ENCODE measurements at places on chromosomes 5 and 9.

GRCh38 chr5:175696139-175696854 is 38.4 kb downstream of the HRH2 start:
- DNase-seq, result no peak

DNA sequence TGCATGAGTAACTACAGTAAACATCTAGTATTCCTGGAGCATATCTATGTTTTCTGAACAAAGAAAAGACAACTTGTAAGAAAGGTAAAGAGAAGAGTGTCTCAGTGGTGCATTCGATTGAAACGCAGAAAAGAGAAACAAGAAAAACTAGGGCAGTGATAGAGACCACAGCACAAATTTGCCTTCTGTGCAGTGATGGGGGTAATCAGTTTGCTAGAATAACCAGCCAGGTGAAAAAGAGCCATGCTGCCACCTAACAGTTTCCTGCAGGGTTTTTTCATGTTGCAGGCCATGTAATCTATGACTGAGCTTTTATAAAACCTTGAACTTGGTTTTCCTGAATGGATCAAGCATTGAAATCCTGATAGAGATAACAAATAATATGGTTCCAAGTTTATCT is 198.4 kb upstream of the MEF2C start:
- no peak for DNase-seq

GRCh38 chr9:131755541-131756198 is 15.8 kb upstream of the RAPGEF1 start:
- DNase-seq, result peak; percentile 57

- no peak for DNase-seq
These were observed 38.8 kb downstream of the LPCAT1 start for GRCh38 chr5:1484730-1485578.

DNA sequence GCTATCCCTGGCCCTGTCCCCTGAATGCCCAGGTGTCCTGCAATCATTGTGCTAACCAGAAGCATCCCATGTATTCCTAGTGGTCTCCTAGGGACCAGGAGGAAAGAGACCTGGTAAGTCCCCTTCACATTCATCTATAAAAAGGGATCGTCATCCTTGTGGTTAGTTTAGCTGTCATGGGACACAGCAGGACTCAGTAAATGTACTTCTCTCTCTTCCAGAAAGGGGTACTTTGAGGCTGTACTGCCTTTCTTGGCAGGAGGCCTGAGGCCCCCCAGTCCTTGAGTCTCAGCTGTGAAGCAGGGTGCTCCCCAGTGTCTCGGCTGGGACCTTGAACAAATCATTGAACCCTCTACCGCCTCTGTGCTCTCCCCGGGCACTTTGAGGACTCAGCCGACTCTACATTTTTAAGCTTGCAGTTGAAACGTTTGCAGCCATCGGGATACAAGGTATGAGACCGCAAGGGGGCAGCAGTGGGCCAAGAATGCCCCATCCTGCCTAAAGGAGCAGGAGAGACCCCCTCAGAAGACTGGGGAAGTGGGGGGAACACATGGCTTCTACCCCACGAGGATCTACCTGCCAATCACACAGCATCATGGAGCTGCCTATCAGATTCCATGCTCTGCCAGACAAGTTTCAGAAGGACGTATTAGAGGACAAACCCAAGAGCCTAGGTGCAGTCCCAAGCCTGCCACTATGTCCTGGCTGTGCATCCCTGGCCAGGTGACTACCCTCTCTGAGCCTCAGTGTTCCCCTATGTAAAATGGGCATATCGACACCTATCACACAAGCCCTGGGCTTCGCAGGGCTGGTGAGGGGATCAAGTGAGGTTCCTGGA is 2.4 kb upstream of the PHYKPL start:
- DNase-seq, result no peak

DNA sequence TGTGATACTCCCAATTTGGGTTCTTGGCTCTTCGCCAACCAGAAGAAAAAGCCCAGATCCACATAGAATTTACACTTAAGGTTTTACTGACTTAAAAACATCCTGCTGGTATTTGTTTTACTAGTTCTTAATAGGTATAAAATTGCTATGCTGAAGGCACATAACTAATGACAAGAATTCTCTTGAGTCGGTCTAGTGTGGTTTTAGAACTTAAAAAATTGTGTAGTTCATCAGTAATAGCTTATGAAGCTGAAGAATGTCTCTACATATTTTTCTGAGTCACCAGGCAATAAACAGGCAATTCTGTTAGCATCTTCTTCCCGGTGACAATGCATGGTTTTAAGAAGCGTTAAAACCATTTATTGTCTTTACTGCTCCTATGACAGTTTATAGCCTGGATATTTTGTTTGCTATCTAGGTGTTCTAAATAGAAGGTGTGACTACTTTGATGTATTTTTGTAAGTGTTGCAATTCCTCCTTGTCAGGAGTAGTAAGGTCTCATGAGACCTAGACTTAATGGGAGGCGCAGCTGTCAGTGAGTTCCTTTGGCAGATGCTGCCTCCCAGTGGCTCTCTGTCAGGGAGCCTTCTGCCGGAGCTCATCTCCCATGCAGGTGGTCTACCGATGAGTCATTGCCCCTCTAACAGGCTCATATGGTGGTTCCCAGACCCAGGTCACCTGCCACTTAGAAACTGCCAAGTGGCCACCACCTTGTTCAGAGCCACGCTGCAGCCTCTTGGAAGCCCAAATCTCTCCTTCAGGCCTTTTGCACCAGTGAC is 173.8 kb downstream of the MAST4 start:
- DNase-seq, result no peak

- no peak for DNase-seq
These were observed 184.0 kb downstream of the CNTLN start for GRCh38 chr9:17318821-17319320.

- no peak for DNase-seq
These were observed 11.6 kb downstream of the COL27A1 start for GRCh38 chr9:114166614-114167572.

DNA sequence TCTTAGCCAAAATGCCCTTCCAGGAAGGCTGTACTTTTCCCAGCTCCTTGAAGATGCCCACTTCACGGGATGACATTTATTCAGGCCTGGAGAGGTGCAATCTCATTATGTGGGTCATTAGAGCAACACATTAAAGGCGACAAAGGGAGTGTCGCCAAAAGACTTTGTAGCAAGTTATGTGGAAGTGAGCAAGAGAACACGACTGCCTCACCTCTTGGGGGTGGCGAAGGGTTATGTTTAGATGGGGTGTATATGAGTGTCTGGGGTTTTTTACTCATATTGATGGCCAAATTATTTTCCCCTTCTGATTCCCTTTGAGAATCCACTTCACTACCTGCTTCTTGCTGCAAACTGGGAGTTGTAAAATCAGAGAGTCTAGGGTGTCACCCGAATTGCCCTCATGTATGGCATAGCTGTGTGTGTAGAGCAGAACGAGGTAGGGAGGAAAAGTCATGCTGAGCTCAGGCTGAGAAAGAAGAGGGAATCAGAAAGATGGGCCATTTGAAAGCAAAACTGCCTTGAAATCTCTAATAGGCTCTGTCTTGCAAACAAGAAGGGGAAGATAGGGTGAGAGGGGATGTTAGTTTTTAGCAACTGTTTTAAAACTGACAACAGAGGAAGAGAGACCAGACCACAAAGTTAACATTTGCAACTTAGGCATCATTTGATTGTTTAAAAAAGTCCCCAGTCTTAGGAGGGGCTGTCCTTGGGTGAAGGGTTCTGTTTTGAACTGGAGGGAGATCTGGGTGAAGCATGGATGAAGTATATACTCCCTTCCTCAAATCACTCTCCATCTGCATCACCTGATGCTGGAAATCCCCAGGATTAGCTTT is 97.1 kb upstream of the IL12B start:
- no peak for DNase-seq

DNA sequence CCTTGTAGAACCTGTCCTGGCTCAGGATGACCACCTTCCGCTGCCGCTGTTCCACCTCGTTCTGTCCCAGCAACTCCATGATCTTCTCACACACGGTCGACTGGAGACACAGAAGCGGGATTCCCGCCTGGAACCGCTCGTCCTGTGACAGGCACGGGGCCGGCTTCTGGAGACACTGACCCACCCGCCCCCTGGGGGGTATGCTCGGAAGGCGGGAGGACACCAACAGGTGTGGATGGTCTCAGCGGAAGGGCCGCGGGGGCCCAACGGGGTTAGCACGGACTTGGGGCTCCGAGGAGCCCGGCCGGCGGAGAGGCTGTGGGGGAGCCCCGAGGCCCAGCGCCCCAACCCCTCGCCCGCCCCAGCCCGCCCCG is 530 bp downstream of the UCK1 start:
- DNase-seq, result no peak

DNA sequence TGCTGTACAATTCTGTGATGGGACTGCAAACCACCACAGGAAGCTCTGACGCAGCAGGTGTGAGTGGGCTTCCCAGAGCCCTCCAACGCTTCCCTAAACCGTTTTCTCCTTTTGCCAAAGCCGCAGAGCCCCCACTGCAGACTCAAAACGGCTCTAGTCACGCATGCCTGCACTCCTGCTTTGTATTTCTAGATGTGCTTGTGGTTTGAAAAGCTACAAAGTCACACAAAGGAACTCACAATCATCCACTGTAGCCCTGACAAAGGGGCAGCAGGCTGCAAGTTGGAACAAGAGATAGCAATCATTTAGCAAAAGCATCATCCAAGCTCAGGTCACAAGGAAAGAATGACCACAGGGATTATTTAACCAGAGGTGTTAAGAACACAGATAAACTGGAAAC is 79.3 kb downstream of the PTPN3 start:
- DNase-seq, result no peak

- DNase-seq, result no peak
These were observed 264.8 kb downstream of the DOCK8 start for GRCh38 chr9:479304-479970.

GRCh38 chr5:1387059-1387755 is 42.3 kb upstream of the CLPTM1L start:
- no peak for DNase-seq

DNA sequence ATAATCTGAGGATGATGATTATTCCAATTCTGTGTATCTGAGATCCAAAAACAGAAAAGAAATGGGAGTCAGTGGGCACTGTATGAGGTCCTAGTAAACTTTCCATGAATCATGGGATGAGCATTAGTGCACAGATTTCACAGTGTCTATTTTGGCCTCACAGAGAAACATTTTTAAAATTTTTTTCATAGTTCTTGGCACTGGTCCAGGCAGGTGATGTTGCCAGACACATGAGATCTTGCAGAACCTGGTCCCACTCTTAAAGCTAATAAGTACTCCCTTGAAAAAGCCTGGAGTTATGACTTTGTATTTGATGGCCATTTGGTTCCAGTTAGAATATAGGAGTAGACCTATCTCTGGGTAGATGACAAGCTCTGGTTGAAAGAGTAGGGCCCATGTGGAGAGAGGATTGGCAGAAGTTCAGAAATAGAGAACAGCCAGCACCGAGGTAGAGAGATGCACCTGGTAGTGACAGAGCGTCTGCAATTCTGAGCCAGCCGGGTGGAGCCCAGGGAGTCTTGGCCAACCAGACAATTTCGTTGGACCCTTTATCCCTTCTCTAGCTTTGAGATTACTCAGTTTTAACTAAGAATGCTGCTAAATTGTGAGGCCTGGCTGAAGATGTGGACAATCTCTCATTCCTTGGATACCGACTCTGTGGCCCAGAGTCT is 6.3 kb upstream of the TNFSF15 start:
- no peak for DNase-seq

- no peak for DNase-seq
These were observed 10.3 kb upstream of the RGMB start for GRCh38 chr5:98763001-98763630.
